Right lung (tissue), 10 donors: ENCODE measurements at places on chromosomes 5 and 9. TPM values are rescaled to one million over a fixed set of nuclear protein-coding genes. Genes with fewer than 3 reads are reported as not detected.

Gene EEIG1
- 39.8 TPM for polyA plus RNA-seq

Gene ZFP2
- polyA plus RNA-seq = 7.7 TPM

- DNase-seq = no peak
These were observed 55.2 kb upstream of the NEK6 start for GRCh38 chr9:124202447-124202971.

DNA sequence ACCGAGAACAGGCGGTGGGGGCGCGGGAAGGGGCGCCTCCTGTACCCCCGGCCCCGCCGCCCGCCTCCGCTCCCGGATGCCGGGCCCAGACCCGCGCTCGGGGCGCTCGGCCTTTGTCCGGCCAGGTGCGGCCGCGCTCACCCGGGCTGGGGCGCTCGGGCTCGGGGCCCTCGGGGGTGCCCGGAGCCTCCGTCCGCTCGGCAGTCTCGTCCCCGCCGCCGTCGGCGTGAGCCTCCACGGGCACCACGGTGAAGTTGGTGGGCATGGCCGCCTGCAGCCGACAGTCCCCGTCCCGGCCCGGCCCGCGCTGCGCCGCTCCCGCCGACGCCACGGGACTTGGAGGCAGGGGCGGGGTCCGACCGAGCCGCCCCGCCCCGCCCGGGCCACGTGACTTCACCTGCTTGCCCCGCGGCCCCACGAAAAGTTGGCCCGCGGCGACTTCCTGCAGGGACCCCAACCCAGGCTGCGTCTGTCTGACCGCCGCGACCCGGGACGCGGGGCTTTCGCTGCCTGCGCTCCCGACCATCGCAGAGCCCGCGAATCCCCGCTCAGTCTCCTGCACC is at the start of gene SLC12A7:
Gene SLC12A7 (minus strand): TSS at position 337 of the 563 bp plus-strand sequence. CDS start 72 bp downstream, at position 265.
- no peak for DNase-seq

Gene GRM6
- 1.8 TPM for polyA plus RNA-seq

Gene SLC46A2
- 0.55 TPM for polyA plus RNA-seq

Gene NRG2
- 6.1 TPM for polyA plus RNA-seq

DNA sequence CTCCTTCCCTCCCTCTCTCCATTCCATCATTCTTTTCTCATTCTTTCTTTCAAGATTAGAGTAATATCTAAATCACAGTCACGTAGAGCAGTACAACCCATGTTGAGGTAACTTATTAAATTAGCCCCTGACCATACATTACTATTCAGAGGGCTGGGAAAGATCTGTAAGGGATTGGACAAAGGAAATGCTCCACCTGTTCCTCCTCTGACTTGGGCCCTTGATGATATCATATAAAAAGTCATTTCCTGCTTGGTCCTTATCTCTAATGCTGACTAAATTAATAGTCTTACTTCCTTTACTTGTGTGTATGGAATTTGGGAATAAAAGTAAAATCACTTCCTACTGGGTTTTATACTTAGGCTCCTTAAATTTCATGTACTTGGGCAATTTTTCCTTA is 40.8 kb downstream of the SNX18 start:
- no peak for DNase-seq

DNA sequence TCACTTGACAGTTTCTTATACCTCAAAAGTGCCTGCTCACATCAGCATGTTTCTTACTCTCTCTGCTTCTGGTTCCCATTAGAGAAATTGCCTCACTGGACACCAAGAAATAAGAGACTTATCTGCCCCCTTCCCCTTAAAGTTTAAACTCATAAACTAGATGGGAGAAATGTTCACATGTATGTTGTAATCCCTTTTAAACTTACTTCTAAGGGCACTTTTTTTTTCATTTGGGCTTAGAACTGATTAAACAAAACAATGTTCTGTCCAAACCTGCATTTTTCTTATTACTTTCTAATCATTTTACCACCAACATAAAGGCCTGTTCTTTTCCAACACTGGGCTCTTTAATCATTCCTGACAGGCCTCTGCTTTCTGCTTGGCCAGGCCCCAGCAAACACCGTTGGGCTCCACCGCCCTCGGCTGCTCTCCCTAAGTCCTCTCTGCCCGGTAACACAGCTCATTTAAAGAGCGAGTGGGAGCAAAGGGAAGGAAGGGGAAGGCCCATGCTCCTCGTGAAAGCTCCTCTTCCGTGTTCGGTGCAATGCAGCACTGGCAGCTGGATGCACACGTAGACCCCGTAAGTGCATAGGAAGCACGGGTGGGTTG is 53.4 kb downstream of the ROR2 start:
- DNase-seq = no peak

- DNase-seq = no peak
These were observed 281.4 kb downstream of the ISL1 start for GRCh38 chr5:51664491-51665250.

DNA sequence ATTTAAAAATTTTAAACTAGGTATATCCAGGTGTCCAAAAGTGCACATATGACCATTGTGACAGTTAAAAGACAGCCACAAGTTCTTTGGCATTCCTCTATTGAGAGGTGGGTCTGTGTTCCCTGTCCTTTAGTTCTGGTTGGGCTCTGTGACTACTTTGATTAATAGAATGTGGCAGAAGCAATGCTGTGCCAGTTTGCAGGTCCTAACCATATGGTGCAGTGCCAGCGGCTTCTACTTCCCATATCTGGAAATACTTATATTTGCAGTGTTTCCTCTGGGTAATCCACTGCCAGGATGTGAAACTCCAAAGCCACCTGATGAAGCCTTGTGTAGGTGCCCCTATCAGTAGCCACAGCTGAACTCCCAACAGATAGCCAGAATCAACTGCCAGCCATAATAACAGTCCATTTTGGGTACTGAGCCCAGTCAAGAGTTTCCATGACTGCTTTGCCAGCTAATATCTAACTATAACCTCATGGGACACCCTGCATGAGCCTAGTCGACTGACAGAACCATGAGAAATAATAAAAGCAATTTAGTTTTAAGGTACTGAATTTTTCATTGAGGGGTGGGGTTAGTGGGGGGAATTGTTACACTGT is 361.0 kb upstream of the SEMA6A start:
- DNase-seq = no peak

Gene MEF2C
- polyA plus RNA-seq = 84.6 TPM

Gene IL9
- polyA plus RNA-seq = not detected

Gene DNAH5
- 0.90 TPM for polyA plus RNA-seq

- no peak for DNase-seq
These were observed 546.9 kb upstream of the C9orf72 start for GRCh38 chr9:28120184-28120583.

Gene MYMK
- polyA plus RNA-seq = not detected

GRCh38 chr5:115961381-115962238 is 665 bp upstream of the LVRN start:
- DNase-seq = no peak

DNA sequence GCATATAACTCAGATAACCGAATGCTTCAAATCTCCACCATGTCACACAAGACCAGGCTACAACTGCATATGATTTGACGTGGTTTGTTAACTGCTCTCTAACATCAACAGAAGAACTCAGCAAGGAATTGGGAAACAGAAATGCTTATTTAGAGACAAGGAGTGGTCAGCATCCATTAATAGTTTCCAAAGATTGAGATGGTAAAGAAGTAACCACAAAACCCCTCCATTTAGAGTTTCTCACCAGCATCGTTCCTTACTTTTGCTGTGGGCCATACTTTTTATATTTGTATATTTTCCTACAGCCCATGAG is 25.2 kb downstream of the DPYSL3 start:
- no peak for DNase-seq

GRCh38 chr5:61933787-61934626 is 372.0 kb upstream of the KIF2A start:
- peak; percentile 62 for DNase-seq

GRCh38 chr5:63963080-63963735 is 963 bp upstream of the HTR1A start:
- peak; percentile 77 for DNase-seq

GRCh38 chr5:56800186-56800585 is 15.2 kb upstream of the MAP3K1 start:
- no peak for DNase-seq

- peak; percentile 57 for DNase-seq
These were observed 546 bp downstream of the DNAJB5 start for GRCh38 chr9:34989946-34990635.

Gene PCDHGB3
- polyA plus RNA-seq = 2.0 TPM

DNA sequence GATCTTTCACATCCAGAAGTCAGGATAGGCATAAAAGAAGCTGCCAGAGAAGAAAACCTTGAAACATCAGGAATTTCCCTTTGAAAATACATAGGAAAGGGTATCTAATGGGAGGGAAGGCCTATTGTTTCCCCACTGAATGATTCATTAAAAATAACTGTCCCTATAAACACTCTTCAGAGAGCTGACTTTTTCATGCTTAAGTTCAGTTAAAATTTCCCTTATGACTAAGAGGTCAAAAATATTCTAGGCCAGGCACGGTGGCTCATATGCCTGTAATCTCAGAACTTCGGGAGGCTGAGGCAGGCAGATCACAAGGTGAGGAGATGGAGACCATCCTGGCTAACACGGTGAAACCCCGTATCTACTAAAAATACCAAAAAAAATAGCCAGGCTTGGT is 499.5 kb downstream of the ENC1 start:
- no peak for DNase-seq

DNA sequence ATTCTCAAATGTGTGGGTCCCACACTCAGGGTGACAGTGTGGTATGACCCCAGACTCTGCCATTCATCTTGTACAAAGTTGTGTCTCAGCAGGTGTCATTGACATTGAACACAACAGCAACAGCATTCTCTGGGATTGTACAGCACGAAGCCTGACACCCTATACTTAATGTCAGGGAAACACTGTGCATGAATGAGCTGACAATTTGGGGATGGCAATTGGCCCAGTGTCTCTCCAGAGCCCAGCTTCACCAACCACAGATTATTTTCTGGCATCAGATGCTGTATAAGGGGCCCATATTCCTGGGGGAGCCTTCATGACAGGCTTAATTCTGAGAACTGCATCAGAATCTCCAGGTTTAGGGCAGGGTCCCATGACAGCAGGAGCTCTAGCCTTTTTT is 143.2 kb downstream of the GCNT1 start:
- no peak for DNase-seq

DNA sequence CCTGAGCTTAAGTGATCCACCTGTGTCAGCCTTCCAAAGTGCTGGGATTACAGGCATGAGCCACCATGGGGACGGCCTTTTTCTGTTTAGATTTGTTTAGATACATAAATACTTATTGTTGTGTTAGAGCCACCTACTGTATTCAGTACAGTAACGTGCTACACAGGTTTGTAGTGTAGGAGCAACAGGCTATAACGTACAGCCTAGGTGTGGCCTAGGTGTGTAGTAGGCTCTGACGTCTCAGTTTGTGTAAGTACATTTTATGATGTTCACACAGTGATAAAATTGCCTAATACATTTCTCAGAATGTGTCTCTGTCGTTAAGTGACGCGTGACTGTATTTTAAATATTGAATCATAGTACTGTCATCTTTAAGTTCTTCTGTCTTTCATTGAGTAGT is 84.1 kb downstream of the MELK start:
- no peak for DNase-seq

DNA sequence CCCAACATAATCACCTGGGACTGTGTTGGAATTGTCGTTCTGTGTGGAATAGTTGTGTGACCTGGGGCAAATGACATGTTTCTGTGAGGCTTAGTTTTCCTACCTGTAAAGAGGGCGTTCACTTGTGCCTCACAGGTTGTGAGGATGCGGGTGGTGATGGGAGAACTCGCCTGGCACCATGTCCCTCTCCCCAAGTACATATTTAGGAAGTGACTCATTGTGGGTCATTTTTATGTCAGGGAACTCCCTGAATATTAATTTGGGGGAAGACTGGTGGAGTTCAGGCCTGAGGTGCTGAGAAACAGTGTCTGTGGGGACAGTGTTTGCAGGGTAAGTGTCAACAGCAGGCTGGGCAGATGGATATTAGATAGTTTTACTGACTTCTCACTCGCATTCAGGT is 144.7 kb downstream of the KDM4C start:
- no peak for DNase-seq

DNA sequence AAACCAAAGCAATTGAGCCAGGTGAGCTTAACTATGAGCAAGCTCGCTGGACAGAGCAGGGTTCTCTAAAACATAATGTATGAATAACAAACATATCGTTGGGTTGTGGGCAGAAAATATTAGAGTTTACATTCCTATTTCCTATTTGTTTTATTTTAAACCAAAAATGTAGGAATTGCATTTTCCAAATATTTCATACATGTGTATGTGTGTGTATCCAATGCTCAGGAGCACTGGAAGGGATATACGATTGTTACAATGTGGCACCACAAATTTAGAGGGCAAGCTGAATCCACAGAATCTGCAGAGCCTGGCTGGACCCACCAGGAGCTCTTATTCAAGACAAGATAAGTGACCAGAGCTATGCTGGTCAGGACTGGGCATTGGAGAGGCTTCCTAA is 325.3 kb upstream of the HAPLN1 start:
- DNase-seq = no peak

Gene LCN15
- 2.2 TPM for polyA plus RNA-seq

Gene GCNT4
- polyA plus RNA-seq = 0.94 TPM

Gene NXNL2
- polyA plus RNA-seq = 0.99 TPM

DNA sequence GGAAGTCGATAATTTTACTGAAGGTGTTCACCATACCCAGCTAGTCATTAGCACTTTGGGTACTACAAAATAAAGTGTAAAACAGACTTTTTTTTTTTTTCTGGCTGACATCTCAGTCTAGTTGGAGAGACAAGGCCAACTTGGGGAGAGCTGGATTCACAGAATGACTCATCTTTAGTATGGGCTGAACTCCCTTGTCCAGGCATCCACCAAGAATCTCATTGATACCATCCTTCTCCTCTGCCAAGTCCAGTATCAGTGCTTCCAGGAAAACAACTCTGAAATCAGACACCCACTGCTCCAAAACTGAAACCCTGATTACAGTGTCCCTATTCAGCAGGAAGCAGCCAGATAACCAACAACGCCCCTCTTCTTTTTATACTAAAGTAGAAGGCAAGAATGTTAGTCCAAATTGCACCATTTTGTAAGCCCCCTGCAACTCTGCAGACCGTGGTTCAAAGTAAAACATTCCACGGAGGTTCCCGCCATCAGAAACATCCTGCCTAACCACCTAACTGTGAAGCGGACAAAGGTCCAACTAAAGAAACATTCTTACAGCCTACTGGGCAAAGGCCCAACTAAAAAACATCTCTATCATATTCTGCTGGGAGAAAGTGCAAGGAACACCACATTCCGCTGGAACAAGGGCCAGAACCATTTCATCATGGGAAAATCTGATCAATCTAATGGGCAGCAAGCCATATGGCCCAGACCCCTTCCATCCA is 728.2 kb downstream of the BRINP1 start:
- DNase-seq = no peak

- no peak for DNase-seq
These were observed 16.2 kb upstream of the MAT2B start for GRCh38 chr5:163489055-163489744.

DNA sequence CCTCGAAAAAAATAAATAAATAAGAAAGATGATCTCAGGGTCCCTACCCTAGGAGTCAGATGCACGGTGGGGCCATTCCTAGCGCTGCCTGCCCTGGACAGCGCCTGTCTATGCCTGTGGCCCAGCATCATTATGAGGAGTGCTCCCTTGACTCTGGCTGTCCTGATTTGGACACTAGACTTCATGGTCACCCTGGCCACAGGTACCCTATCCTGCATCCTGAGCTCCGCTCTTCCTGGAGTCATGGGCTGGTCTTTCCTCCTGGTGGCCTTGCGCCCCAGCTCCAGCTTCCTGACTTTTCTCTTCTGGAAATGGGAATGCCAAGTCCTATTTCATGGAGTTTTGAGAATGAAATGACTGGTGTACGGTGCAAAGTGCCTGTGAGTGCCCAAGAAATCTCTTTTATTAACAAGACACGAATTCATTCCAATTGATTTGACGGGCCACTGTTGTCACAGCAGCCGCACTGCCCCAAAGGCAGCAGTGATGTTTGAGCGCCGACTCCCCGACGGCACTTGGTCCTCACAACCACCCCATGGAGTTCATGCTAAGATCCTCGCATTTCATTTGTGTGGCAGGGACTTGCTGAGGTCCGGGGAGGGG is 564 bp upstream of the AIF1L start:
- no peak for DNase-seq
